NCI-H1694 (cell line): ENCODE measurements at places on chromosomes 2 and 18.

- DNase-seq, result no peak
These were observed 29.6 kb downstream of the SH3BP4 start for GRCh38 chr2:234981197-234982095.

DNA sequence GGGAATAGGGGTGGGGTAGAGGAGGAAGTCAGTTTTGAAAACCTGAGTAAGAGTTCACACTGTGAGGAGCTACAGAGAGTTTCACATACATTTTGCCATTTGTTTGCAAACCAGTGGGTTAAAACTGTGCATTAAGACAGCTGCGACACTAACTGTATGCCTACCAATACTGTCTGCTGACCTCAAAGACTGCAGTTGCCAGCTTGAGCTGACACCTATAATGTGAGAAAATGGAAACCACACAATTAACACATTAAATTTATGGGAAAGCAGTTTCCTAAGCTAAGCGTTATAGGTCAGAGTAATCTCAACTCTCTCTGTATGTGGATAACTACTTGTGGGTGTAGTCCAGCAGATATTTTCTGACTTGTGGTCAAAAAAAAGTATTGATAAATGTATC lies 756.6 kb upstream of the GCFC2 start:
- no peak for DNase-seq

DNA sequence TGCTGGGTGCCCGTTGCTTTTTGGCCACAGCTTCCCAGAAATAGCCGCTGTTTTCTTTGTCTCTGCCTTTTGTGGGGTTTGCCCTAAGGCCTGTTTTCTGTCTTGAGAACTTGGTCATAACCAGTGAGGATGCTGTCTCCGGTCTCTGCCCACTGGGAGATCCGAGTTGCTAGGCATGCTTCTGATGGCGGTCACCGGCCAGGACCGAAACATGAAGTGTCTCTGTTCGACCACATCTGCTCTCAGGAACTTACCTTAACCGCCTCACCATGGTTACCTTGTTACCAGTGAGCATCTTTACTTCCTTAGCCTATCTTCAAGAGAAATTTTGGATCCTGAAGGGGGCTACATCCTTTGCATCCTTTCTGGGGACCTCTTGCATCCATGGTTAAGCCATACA lies 91.9 kb downstream of the RTP5 start:
- DNase-seq, result no peak

DNA sequence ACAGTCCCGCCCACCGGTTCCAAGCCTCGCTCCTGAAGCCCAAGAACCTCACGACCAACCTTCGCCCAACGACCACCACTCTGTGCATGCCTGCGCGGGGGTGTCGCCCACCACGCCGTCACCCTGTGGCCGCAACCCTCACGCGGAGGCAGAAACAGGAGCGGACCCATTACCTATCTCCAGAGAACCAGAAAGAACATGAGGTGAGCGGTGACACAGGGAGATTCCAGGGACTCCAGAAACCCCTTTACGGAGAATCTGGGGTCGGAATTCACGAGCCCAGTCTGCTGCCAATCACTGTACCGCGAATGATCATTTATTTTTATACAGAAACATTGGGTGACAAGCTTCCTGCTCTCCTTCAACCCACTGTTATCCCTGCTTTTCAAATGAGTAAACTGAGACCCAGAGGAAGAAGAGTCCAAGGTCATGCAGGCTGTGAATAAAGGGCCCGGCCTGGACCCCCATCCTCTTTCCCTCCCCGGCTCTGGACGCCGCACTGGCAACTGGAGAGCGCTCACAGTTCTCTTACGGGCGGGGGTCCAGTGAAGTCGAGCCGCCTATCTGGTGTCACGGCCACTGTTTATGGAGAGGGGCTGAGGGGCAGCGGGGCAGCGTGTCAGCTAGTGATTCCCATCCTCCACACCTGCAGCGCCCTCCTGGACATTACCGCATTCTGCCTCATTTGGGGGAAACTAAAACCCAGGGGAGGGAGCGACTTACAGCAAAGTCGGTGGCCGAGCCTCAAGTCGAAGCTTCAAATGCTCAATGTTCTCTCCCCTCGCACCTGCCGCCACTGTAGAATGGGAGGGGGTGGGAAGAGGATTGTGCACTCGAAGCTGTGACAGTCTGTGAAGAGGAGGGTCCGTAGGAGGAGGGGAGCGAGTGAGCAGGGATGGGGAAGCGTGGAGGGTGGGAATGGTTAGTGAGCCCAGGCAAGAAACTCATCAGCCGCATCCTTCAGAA lies 723 bp upstream of the SLC30A3 start:
- DNase-seq, result no peak

DNA sequence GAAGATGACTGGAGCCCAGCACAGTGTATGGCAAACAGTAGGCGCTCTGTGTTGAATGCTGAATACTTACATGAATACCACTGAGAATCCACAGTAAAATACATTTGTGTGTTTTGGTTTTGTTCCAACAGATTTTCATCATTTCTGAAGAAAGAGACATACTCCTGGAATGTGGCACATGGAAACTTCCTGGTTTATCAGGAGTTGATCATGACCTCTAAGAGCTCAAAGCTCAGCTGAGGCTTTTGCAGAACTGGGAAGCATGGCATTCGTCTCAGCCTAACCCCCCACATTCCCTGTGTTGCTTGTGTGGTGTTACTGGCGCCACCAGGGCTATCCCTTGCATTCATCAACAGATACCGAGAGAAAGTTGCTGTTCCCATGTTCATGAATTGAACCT lies 316.9 kb upstream of the REV1 start:
- DNase-seq, result no peak

DNA sequence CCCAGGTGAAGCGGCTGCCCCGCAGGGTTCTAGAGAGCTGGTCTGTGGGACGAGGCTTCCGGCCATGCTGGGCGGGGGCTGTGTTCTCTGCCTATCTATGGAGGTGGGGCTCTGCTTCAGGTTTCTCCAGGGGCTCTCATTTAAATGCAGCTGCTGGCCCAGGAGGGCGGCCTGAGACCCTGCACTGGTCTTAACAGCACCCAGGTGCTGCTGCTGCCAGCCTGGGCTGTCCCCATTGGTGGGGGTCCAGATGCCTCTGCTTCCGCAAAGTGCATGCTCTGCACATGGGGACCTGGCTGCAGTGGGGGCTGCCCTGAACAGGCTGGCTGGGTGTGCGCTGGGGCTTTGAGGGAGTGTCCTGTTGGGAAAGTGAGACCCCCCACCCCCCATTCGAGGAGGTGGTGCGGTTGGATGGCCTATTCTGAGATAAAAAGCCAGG lies 29.7 kb upstream of the ALLC start:
- DNase-seq, result no peak

GRCh38 chr2:211835695-211836094 lies 702.9 kb downstream of the ERBB4 start:
- no peak for DNase-seq

- no peak for DNase-seq
These were observed 965.2 kb downstream of the BCL11A start for GRCh38 chr2:59588286-59588685.

DNA sequence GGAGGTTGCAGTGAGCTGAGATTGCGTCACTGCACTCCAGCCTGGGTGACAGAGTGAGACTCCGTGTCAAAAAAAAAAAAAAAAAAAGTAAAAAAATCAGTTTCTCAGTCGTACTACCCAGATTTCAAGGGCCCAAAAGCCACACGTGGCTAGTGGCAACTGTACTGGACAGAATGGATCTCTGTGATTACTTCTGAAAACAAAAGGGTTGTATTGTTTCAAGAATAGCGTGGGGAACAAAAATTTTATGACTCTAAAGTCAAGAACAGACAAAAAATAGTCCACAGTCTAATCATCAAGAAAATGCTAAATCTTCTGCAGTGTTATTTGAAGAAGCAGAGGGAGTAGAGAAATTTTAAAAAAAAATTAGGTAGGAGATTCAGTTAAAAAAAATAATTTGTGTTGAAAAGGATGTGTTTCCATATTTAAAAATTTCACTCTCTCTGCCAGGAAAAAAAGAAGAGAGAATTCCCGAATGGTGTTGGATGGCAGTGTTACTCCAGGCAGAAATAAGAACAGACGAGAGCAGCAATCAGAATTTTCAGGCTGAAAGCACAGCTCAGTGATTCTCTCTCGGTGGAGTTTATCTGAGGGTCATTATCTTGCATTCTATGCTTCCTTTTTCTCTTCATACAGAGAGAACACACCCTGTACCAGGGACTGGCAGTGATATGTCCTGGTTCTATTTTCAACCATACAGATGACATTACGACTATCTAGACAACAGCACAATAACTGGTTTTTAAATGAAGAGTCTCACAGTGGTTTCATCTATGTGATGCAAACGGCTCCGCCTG lies 61.8 kb downstream of the CABYR start:
- no peak for DNase-seq

GRCh38 chr2:107263628-107264027 lies 377.7 kb upstream of the ST6GAL2 start:
- DNase-seq, result no peak

DNA sequence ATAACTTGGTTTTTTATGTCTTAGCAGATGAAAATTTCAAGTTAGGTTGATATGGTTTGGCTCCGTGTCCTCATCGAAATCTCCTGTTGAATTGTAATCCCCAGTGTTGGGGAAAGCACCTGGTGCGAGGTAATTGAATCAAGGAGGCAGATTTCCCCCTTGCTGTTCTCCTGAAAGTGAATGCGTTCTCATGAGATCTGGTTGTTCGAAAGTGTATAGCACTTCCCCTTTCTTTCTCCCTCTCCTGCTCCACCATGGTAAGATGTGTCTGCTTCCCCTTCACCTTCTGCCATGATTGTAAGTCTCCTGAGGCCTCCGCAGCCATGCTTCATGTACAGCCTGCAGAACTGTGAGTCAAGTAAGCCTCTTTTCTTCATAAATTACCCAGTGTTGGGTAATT lies 242.1 kb upstream of the TNP1 start:
- no peak for DNase-seq

DNA sequence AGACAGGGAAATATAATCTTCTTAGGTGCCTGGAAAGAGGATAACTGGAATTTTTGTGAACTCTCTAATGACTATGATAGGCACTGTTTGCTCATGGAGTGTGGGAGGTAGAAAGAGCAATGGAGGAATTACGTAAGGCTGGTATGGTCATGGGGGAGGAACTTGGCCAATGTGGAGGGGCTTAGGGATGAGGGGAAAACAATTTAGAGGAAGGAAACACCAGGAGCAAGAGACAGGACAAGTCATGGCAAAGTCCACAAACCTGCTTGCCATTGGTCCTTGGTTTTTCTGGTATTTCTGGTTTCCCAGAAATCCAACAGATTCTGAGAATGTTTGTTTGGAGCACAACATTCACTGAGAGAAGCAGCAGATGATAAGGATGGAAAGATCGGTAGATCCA lies 274.2 kb downstream of the DYSF start:
- DNase-seq, result no peak

DNA sequence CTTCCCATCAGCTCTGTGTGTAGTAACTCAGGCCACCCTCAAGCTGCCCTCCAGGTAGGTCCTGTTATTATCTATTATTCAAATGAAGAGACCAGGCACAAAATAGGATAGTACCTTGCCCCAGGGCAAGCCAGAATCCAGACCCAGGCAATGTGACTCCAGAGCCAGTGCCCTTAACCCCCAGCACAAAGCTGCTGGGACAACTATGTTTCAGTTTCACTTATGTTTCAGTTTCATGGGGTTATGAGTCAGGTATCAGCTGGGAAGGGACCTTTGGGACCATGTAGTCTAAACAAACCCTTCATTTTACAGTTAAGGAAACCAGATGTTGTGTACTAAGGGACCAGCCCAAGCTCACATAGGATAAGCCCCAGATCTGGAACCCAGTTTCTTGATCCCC lies 10.0 kb downstream of the HK2 start:
- DNase-seq, result no peak

GRCh38 chr2:160096409-160096808 lies 34.0 kb upstream of the PLA2R1 start:
- no peak for DNase-seq

- DNase-seq, result no peak
These were observed 1.7 kb upstream of the HS6ST1 start for GRCh38 chr2:128320192-128320905.

- DNase-seq, result no peak
These were observed 94.2 kb downstream of the FTCDNL1 start for GRCh38 chr2:199756743-199757142.

GRCh38 chr2:238720232-238720672 lies 127.6 kb upstream of the TWIST2 start:
- DNase-seq, result peak; percentile 42

DNA sequence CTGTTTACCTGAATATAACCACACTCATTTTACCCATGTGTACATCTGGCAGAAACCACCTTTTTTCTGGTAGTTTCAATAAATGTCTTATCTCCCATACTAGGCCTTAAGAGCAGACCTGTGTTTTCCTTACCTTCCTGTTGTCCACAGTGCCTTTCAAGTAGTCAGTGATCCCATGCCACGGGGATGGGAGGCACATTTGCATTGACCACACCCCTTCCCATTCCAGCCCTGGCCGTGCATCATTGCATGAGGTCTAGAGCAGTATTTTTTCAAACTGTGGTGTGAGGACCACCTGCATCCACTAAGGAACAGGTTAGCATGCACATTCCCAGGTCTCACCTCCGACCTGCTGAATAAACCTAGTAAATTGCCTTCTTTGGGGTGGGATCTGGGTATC lies 165.2 kb upstream of the FOSL2 start:
- DNase-seq, result no peak

- no peak for DNase-seq
These were observed 687.9 kb upstream of the SETBP1 start for GRCh38 chr18:43992741-43993140.

GRCh38 chr2:73969356-73969755 lies 15.4 kb upstream of the TET3 start:
- DNase-seq, result no peak

- no peak for DNase-seq
These were observed 54.9 kb upstream of the MYO3B start for GRCh38 chr2:170122883-170123547.

DNA sequence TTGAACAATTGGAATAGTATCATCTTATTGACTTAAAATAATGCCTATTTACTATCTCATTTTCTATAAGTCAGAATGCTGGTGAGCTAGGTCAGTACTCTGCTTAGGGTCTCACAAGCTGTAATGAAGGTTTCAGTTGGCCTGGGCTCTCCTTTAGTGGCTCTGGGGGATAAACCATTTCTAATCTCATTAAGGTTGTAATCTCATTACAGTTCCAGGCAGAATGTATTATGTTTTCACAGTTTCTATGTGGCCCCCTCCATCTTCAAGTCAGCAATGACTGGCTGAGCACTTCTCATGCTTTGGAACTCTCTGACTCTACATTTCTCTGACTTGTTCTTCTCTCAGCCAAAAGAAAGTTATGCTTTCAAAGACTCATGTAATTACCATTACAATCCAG lies 163.1 kb downstream of the CCDC178 start:
- DNase-seq, result no peak
